GM20000 (cell line): ENCODE measurements at places on chromosomes 7 and 10.
A peak's percentile ranks its signal among the peaks of the same experiment; 100 is the strongest.

- no peak for DNase-seq
These were observed 10.8 kb upstream of the ELN start for GRCh38 chr7:74017125-74017524.

DNA sequence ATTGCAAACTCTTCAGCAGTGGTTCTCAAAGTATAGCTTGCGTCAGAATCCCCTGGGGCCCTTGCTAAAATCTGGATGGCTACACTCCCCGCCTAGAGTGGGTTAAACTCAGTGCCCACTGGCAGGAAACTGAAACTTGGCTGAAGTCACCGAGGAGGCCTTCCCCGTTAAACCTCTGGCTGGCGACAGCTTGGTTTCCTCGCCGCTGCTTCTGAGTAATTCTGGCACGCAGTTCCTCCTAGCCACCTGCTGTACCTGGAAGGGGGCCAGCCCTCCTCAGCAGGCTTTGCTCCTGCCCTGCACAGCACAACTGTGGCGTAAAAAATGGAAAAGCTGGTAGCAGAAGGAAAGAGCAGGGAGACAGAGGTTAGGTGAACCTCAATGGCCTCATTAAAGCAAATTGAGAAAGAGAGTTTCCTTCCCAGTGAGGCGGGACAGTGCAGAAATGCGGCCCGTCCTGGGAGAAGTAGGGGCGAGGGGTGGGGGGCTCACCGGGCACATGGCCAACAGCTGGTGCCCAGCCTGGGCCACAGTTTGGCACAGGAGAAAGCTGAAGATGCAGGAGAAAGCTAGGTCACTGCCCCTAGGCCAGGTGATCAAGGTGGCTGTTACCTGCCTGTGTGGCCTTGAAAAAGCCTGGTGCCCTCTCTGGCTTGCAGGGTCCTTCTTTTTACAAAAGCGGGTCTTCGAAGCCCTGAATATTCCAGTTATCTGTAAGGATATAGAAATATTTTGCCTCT lies 46.6 kb downstream of the ALOX5 start:
- DNase-seq, result peak; percentile 70

DNA sequence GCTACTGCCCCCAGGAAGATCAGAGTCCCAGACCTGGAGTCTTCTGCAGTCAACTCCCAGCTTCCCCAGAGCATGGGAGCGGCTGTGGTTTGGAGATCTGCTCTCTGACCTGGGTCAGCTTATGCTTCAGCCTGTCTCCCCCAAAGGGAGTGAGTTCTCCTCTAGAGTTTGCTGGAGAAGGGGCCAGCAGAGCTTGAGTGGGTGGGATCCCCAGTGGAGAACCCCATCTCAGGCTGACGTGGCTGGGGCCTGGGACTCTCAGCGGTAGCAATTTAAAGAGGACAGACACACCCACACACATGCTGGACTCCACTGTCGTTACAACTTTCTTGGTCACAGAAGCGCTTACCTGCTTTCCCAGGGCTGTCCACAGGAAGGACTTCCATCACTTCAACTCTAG lies 6.3 kb downstream of the UNC5B start:
- DNase-seq, result no peak

GRCh38 chr7:95472581-95473161 lies 13.1 kb upstream of the ASB4 start:
- no peak for DNase-seq

GRCh38 chr7:45293295-45293942 lies 135.8 kb downstream of the RAMP3 start:
- no peak for DNase-seq

DNA sequence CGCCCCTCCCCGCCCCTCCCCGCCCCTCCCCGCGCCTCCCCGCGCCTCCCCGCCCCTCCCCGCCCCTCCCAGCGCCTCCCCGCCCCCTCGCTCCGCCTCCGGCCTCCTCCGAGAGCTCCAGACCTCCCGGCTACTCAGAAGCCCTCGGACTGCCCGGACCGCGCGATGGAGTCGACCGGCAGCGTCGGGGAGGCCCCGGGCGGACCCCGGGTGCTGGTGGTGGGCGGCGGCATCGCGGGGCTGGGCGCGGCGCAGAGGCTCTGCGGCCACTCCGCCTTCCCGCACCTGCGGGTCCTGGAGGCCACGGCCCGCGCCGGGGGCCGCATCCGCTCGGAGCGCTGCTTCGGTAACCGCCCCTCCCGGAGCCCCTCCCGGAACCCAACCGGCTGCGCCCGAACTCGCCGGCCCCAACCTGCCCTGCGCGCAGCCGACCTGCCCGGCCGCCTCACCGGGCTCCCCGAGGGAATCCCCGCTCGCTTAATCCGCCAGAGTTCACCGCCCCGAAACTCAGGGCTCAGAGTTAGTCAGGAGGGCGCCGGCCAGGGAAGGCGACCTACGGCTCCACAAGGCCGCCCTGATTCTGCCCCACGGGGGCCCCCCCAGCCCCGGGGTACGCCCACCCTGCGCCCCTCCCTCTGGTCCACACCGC lies at the start of gene PAOX:
TSS of gene PAOX (plus strand) at position 111 of the 649 bp plus-strand sequence. CDS start at position 166, 55 bp downstream.
- DNase-seq, result peak; percentile 93

- no peak for DNase-seq
These were observed 123.6 kb downstream of the ADCYAP1R1 start for GRCh38 chr7:31175672-31176071.

GRCh38 chr10:55641601-55642000 lies 719.5 kb downstream of the ZWINT start:
- no peak for DNase-seq

- DNase-seq, result no peak
These were observed 50.1 kb downstream of the IPMK start for GRCh38 chr10:58217612-58218011.

GRCh38 chr10:15715619-15716227 lies 4.0 kb downstream of the ITGA8 start:
- DNase-seq, result no peak

GRCh38 chr7:152173372-152174070 lies 148.0 kb downstream of the GALNT11 start:
- DNase-seq, result no peak

- DNase-seq, result no peak
These were observed 42.0 kb upstream of the SVIL start for GRCh38 chr10:29676732-29677131.

DNA sequence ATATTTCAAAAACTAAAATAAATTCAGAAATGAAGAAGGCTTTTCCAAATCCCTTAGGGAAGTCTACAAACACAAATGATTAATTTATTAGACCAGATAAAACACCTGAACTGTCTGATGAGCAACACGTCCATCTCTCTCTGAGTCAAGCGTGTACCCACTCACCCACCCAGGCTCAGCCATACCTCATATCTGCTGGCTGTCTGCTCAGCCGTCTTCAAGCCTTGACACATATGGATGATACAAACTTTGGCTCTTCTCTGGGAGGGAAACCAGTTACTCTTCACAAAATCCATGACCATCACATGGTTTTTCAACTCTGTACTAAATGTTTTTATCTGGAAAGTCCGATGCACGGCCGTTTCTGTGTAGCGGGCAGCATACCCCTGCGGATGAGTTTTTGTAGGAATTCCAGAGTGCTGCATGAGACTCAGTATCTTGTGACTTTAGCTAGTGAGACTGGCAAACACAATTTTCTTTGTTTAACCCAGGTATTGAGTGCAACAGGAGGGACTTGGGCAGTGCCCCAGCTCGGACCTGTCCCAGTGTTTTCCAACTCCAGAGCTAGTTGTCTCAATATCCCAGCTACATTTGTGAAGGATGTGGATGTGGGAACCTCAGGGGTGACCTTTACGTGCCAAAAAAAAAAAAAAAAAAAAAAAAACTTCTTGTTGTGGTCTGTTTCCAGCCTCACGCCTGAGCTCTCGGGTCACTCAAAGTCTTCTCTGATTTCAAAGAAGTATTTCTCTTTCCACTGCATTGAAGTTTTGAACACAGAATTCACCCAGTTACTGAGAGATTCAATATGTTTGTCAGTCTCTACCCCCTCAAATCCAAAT lies at the start of gene C10orf90:
TSS of gene C10orf90 (minus strand) at position 638 of the 839 bp plus-strand sequence. CDS start at position 425, 213 bp downstream.
- no peak for DNase-seq

GRCh38 chr7:86844608-86845007 lies 200.9 kb downstream of the GRM3 start:
- no peak for DNase-seq

- no peak for DNase-seq
These were observed 83.5 kb upstream of the KMT2C start for GRCh38 chr7:152519290-152519689.

GRCh38 chr10:70558295-70558694 lies 44.2 kb downstream of the PRF1 start:
- no peak for DNase-seq

GRCh38 chr7:32070051-32070405 lies 179 bp downstream of the PDE1C start:
- no peak for DNase-seq

- no peak for DNase-seq
These were observed 1.2 kb downstream of the EIF4H start for GRCh38 chr7:74175340-74175739.

GRCh38 chr7:17645500-17645899 lies 294.8 kb downstream of the SNX13 start:
- no peak for DNase-seq

GRCh38 chr7:64999165-65000004 lies 7.1 kb downstream of the ERV3-1 start:
- DNase-seq, result no peak

GRCh38 chr7:4998244-4998643 lies 39.3 kb upstream of the MMD2 start:
- no peak for DNase-seq

GRCh38 chr10:8923096-8923495 lies 868.6 kb downstream of the GATA3 start:
- no peak for DNase-seq

DNA sequence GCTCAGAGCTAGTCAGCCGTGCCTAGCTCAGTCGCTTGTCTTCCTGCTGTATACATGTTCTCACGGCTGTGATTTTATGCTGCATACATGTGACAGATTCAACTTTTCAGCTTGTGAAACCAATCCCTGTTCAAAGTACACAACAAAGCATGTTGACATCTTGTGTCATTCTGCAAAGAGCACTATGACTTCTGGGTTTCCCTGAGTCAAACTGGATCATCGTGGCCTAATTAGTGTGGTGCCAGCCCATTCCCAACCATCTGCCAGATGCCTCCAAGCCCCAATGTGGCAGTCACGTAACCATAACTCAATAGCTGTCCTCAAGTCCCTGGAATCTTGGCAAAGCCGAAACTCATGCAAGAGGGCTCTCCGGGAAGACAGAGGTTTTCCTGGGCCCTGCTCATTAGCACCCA lies 144.8 kb downstream of the MYOF start:
- DNase-seq, result no peak

DNA sequence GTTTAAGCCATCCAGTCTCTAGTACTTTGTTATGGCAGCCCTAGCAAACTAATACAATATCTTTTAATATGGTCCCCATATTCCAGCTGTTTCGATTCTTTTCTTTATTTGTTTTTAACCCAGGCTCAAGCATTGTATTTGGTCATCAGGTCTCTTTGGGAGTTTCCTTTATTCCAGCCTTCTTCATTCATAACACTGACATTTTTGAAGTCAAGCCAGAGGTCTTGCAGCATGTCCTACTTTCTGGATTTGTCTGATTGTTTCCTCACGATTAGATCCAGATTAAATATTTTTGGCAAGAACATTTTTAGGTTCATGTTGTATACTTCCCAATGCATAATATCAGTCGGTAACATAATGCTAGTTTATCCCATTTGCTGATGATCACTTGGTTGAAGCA lies 11.8 kb downstream of the SLC25A13 start:
- DNase-seq, result no peak

DNA sequence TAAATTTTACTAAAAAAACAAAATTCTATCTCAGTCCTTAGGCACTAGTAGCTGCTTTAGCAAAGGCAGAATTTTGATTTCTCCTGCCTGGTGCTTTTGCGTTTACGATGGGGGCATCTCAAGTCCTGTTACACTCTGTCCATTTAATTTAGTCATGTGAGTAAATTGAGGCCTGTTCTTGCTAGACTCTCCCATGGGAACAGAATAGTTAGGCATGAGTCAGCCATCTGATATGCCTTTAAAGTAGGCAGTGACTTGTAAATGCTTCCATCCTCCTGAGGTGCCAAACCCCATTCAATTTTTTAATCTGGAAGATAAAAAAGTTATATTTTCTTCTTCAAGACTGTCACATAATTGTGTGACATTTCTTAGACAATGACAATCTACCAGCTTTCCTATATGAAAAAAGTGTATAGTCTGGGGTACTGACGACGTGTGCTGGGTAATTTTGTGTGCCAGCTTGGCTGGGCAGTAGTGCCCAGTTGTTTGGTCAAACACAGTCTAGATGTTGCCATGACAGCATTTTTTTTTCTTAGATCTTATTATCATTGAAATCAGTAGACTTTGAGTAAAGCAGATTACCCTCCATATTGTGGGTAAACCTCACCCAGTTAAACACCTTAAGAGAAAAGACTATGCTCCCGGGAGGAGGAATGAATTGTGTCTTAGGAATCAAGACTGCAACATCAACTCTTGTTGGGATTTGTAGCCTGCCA lies 603.4 kb downstream of the SORCS1 start:
- no peak for DNase-seq

DNA sequence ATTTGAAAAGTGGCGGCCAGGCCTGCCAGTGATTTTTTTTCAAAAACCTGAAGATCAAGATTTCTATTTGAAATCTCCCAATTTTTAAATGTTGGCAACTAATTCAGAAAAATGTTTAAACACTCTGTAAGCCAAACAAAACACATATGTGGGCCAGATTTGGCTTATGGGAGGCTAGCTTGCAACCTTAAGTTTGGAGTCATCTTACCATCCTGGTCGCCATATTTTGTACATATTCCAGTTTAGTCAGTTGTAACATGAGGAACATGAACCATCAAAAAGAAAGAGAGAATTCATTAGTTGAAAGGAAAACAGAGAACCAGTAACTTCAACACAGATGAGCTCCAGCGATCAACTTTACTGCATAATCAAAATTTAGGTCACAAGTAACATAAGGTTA lies 115.4 kb downstream of the TMEM26 start:
- DNase-seq, result no peak

DNA sequence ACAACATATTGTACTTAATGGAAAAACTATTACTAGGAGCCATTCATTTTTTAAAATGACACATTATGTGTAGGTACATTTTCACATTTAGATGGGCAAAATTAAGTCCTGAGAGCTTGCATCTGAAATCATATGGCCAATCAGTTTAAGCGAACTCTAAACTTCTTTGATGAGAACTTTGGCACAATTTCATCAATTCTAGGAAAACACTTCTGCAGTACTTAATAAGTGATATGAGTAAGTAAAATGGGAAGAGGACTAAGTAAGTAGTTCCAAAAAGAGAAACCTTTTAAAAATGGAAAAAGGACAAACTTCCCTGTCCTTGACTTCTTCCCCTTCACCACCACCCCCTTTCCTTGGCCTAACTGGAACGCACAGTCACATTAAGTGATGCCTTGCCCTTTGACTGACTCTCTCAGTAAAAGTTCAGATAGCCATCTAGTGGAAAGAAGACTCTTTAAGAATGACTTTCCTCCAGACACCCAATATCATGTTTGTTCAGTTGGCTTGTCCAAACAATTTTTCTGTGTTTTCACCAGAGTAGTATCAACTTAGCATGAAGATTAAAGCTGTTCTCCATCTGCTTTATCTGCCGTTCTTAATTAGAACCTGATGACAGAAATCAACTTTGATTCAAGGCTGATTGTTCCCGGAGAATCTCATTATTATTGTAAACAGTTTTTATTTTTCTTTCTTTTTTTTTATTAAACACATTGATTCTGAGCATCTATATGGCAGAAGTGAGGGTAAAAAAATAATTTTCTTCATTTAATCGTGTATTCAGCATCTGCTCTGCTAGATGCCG lies 45.1 kb downstream of the CNNM2 start:
- DNase-seq, result no peak

- DNase-seq, result peak; percentile 28
These were observed 663 bp downstream of the HERPUD2 start for GRCh38 chr7:35694161-35694783.

GRCh38 chr10:130545122-130545521 lies 408.9 kb downstream of the GLRX3 start:
- no peak for DNase-seq
